ENCODE measurements at places on chromosomes 12 and 14. TPM values are rescaled to one million over a fixed set of nuclear protein-coding genes. Genes with fewer than 3 reads are reported as not detected.

- peak; percentile 84 for DNase-seq
These were observed 180.7 kb upstream of the SLC38A2 start for GRCh38 chr12:46553266-46553665.

DNA sequence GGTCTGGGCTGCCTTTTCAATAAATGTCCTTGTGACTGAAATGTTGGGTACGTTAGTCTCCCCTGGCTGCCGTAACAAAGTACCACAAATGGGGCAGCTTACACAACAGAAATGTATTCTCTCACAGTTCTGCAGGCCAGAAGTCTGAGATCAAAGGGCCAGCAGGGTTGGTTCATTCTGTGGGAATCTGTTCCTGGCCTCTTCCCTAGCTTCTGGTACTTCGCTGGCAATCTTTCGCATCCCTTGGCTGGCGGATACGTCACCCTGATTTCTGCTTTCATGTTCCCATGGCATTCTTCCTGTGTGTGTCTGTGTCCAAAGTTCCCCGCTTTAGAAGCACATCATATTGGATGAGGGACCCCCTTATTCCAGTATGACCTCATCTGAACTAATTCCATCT, 95.8 kb upstream of the NCOR2 start:
- DNase-seq = no peak

DNA sequence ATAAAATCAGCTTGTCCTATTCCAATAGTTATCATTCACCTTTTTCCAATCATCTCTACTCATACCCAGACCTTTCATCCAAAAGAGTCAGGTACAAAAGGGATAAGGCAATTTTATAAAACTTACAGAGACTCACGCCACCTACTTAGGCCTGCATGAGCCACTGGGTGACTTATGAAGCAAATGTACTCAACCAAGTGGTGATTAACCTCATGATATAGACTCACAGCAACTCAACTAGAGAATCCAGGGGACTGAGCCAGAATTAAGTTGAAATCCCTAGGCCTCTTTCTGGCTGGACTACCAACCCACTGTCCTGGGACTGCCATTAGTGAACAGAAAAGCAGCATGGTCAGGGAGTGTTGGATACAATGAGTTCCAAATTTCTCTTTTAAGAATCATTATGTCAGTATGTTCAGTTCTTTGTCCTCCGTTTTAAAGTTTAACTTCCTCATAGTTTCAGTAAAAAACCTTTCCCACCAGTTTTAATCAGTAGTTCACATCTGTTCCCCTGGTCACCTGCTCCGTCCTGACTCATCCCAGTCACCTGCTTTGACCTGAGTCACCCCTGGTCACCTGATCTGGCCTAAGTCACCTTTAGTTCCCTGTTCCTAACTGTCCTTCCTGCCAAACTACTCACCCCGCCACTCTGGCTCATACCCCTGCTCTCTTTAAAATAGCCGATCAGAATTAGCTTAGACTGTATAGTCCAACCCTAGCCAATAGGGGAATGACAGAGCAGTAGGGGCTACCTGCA, 36.8 kb downstream of the SPTSSA start:
- DNase-seq = no peak

DNA sequence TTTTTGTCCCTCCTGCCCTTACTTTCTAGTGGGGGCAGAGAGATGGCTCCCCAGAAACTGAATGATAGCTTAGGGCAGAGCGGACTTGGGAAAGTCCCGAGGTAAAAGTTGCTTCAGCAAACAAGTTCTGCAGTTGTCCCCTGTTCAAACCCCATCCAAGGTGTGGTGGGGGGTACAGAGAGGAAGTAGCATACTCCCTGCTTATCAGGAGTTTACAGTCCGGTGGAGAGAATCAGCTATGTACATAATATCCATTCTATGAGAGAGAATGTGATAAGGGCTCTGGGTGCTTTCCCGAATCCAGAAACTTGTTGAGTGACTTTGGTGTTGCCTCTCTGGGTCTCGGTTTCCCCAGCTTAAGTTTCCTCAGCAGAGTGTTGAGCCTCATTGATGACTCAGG, 40.4 kb upstream of the VRK1 start:
- no peak for DNase-seq

DNA sequence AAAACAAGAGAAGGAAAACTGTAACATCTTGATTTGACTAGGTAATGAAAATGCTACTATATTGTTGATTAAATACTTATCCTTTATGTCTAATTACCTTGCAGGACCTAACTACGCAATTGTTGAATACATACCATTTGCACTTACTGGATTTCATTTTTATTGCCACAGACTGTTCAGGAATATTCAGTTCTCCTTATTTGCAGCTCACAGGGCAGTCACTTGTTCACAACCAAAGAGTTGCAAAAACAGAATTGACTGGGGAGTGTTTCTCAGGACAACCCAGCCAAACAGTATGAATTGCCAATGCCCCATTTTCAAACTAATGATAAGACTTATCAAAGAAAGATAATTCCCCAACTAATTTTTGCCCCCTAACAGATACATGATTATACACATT, 49.4 kb downstream of the CIT start:
- DNase-seq = no peak

GRCh38 chr14:71541271-71541670, 391.0 kb upstream of the RGS6 start:
- DNase-seq = no peak

DNA sequence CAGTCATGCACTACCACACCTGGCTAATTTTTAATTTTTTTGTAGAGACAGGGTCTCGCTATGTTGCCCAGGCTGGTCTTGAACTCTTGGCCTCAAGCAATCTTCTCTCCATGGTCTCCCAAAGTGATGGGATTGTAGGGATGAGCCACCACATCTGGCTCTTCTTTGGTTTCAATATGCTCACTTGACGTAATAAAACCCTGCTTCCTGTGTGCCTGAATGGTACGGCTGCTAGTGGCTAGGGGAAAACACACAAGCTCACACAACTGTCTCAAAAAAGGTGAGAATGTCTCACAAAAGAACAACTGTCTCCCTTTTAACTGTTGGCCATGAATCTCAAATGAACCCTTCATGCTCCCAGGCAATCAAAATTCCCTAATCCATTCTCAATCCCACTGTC, 15.0 kb downstream of the C1S start:
- no peak for DNase-seq

The DGKA gene
- total RNA-seq = 71.9 TPM

The MYF5 gene
- not detected for total RNA-seq

The DDN gene
- 0.18 TPM for total RNA-seq

GRCh38 chr14:21096978-21097635, 1.3 kb downstream of the ZNF219 start:
- DNase-seq = no peak

The HOXC6 gene
- total RNA-seq = not detected

The KLRC3 gene
- not detected for total RNA-seq

GRCh38 chr14:96206461-96206860, 1.8 kb downstream of the BDKRB2 start:
- DNase-seq = no peak

DNA sequence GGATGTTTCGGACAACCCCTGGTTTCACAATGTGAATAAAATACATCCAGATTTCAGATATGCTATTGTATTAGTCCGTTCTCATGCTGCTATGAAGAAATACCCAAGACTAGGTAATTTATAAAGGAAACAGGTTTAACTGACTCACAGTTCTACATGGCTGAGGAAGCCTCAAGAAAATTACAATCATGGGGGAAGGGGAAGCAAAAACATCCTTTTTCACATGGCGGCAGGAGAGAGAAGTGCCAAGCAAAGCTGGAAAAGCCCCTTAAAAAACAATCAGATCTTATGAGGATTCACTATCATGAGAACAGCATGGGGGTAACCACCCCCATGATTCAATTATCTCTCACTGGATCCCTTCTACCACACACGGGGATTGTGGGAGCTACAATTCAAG, 451.7 kb downstream of the MDGA2 start:
- DNase-seq = no peak

DNA sequence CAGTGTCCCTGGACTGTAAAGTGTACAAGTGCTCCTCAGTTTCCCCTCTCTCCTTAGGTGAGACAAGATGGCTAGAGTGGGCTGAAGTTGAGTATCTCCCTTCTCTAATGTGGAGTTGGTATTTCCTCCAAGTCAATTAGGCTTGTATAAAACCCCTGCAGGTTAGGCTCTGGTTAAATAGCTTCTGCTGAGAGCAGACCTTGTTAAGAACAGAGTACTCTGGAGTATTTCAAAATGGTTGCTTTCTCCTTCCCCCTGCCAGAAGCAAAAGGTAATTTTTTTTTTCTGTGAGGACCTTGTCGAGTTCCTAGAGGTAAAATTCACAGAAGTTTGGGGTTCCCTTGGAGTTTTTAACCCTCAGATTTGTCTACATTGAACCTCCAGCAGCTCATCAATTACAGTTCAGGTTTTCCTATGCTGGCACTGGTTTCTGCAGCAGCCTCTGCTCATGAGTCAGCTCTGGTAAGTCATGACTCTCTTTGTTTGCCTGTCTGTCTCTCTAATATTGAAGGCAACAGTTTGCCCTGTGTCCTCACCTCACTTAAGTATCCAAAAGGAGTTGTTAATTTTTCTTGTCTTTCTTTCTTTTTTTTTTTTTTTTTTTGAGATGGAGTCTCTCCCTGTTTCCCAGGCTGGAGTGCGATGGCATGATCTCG, 27.8 kb upstream of the GLIPR1 start:
- DNase-seq = peak; percentile 64

- no peak for DNase-seq
These were observed 174.2 kb upstream of the FAR2 start for GRCh38 chr12:28974883-28975282.

- DNase-seq = no peak
These were observed 37.4 kb downstream of the DIO3 start for GRCh38 chr14:101598571-101599233.

- DNase-seq = peak; percentile 16
These were observed 610 bp downstream of the C14orf132 start for GRCh38 chr14:96039633-96040311.

GRCh38 chr12:100797786-100798185, 3.2 kb downstream of the ANO4 start:
- no peak for DNase-seq

GRCh38 chr12:49909356-49909755, 5.7 kb upstream of the FAIM2 start:
- no peak for DNase-seq

DNA sequence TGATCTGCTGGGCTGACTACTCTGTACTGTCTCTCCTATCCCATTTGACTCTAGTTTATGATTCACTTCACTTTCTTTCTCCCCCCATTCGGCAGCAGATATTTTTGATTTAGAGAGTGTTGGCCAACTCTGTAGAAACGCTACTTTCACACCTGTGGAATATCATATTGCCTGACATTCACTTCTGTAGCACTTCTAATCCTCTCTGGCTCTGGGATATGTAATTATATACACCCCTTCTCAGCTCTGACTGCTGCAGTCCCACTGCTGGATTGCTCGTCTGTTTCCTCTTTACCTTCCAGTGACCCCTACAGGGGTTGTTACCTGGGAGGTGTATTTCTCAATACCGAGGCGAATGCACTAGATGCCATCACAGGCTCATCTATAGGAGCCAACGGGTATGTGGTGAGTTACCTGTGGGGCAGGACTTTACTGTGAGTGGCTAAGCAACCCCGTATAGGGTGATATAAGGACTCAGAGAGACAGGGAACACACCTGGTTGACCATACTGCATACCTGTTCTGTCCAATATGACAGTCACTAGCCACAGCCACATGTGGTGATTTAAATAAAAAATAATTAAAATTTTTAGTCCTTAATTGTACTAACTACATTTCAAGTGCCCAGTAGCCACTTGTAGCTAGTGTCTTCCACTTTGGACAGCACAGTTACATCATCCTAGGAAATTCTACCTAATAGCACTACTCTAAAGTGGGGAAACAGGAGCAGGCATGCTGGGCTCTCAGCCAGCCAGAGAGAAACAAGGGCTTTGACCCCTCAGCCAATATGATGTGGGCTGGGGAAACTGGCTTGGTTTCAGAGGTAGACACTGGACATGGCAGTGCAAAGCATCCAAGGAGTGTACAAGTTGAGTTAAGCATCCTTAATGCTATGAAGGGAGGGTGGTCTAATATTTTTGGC, 95.0 kb downstream of the C12orf75 start:
- no peak for DNase-seq

The DYRK2 gene
- total RNA-seq = 23.1 TPM

The PIWIL1 gene
- not detected for total RNA-seq

- peak; percentile 63 for DNase-seq
These were observed 5.5 kb downstream of the AJUBA start for GRCh38 chr14:22976620-22977433.

DNA sequence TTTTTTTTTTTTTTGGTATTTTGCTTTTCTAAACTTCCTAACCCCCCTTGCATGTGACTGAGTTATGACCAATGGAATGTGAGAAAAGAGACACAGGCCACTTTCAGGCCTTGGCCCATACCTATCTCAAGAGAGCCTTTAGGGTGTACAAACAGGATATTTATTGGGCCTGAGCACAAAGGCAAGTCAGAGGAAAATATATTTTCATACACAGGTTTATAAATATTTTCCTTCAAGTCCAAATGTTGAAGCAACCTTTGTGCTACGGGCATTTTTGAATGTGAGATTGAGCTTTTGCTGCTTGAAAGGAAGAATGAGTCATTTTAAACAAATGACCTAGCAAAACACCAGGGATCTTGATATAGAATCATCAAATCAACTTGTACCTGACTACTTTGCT, 228.6 kb upstream of the E2F7 start:
- peak; percentile 60 for DNase-seq

- DNase-seq = no peak
These were observed 4.0 kb downstream of the ATG101 start for GRCh38 chr12:52073531-52074381.

DNA sequence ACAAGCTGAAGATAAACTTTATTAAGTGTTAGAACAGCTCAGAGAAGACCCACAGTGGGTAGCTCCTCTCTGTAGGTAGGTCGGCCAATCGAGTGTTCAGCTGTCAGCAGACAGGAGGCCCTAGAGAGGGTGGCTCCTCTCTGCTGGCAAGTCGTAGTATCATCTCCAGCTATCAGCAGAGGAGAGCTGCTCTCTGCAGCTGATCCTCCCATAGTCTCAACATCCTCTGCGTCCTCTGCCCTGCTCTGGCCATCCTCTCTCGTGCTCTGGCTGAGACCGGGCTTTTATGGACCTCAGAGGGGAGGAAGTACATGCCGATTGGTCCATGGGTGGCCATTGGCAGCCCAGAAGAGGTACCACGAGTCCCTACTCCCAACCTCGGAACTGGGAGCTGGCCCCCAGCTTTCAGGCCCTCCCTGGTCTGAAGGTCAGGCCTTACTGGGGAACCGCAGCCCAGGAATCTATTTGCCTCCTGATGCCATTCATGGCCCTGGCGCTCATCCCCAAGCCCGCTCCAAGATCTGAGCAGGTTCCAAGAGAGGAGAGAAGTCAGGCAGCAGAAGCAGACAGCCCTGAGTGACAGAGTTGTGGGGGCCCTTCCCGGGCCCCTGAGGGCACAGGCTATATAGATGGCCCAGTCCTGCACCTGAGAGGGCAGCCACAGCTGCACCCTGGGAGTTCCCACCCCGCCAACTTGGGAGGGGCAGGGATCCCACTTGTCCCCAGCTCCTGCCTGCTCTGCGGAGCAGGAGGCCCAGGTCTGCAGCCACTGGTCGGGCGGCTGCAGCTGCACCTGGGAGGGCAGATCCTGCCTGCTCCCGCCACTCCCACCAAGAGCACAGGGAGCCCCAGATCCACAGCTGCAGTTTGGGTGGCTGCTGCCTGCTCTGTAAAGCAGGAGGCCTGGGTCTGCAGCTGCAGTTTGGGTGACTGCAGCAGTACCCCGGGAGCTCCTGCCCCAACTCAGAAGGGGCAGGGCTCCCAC, 3.5 kb upstream of the PWP1 start:
- no peak for DNase-seq

GRCh38 chr12:42609605-42610004, 20.1 kb upstream of the PRICKLE1 start:
- peak; percentile 49 for DNase-seq

Data from IMR-90 (cell line).